ENCODE measurements at places on chromosomes 13 and 19.
A peak's percentile ranks its signal among the peaks of the same experiment; 100 is the strongest.

- DNase-seq, result no peak
Observed at GRCh38 chr19:15144046-15144646, 36.9 kb downstream of the SYDE1 start.

GRCh38 chr13:102814025-102814607, 15.2 kb downstream of the BIVM start:
- no peak for DNase-seq

GRCh38 chr13:43472980-43473379, 313.8 kb downstream of the ENOX1 start:
- DNase-seq, result no peak

GRCh38 chr19:6236310-6237291, 43.2 kb downstream of the MLLT1 start:
- DNase-seq, result peak; percentile 63

- DNase-seq, result no peak
Observed at GRCh38 chr19:29537181-29537580, 11.4 kb downstream of the VSTM2B start.

- DNase-seq, result no peak
Observed at GRCh38 chr13:106489849-106490568, 45.5 kb downstream of the EFNB2 start.

- DNase-seq, result no peak
Observed at GRCh38 chr13:106883976-106884375, 316.0 kb upstream of the ARGLU1 start.

- DNase-seq, result no peak
Observed at GRCh38 chr13:39603424-39603947, 493 bp upstream of the LHFPL6 start.
